Natural killer cell treated with Interleukin-12 subunit alpha and Interleukin-12 subunit beta and Interleukin-15 and Interleukin-18, amount 100 ng/mL, for 72 hours (primary cell): ENCODE measurements at places on chromosomes 6 and 20.

- no peak for DNase-seq
Observed at GRCh38 chr6:136831873-136832562, 9.6 kb downstream of the PEX7 start.

DNA sequence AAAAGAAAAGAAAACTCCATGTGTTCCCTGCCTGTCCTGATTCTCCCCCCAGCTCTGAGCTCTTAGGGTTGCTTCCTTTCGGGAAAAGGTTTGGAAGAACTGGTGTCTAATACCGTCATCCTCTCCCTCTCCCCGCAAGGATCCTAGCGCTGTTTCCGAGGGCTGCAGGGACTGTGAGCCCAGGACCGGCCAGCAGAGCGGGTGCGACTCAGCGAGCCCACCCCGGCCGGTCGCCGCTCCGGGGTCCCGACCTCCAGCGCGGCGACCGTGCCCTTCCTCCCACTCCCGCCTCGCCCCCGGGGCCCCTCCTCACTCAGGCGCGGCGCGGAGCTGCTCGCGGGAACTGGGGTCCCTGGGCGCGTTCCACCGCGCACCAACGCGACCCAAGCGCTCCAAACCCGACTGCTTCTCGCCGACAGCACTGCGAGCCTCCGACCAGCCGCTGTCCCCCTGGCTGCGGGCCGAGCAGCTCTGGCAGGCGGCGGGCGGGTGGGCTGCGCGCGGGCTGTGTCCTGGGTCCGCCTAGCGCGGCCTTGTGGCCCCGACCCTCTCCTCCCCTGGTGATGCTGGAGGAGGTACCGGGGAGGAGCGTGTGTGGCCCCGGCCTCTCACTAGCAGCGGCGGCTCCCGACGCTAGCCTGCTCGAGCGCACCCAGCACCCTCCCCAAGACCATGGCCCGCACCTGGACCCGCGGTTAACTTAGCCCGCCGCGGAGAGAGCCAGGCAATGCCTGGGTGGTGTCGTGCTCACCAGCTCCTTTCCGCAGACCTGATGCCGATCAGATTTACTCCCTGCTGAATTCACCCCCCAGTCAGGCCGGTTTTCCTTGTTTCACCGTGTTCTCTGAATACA lies at the start of gene PLA2G7:
Gene PLA2G7, minus strand, starts transcription at position 509 of the 853 bp plus-strand sequence. CDS start 12,484 bp downstream, outside the sequence.
- no peak for DNase-seq

DNA sequence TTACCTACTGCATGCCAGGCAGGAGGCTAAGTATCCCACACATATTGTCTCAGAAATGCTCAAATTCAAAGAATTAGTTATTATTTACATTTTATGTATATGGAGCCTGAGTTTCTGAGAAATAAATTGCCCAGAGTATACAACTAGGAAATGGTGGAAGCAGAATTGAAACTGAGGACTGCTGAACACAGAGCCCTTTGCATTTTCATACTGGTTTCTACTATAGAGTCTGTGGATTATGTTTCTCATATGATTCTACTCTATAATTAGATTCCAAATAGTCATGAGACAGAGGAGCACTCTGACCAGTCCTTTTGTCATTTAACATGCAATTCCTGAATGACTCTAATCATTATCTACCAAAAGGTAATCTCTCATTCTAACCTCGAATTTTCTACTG lies 254.3 kb downstream of the LMBRD1 start:
- DNase-seq = no peak

GRCh38 chr6:148166339-148166968 lies 176.2 kb upstream of the SASH1 start:
- DNase-seq = no peak

DNA sequence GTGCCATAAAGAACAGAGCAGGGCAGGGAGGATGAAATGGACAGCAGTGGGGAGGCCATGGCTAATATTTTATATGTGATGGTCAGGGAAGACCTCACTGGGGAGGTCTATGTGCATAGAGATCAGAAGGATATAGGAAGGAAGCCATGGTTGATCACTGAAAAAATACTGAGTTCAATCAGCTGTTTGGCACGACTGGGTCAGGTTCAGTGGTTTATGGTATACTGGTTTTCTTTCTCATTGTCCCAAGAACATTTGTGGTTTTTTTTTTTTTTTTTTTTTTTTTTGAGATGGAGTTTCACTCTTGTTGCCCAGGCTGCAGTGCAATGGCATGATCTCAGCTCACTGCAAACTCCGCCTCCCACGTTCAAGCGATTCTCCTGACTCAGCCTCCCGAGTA lies 78.3 kb upstream of the TIAM2 start:
- DNase-seq = no peak

DNA sequence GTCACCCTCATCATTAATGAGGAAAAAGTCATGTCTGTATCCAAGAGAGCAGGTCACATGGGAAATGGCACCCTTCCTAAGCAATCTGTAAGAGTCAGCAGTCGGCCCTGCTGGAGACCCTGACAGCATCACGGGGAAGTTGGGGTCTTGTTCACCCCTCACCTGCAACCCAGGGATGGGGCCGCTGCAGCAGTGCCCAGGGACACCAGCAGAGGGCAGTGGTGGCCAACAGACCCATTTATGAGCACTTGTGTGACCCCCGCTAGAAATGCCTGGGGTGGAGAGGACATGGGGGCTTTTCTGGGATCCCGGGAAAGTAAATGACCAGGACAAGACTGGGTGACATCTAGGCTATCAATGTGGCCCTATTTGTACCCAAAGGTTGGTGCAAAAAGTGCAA lies 35.9 kb downstream of the ANKRD60 start:
- DNase-seq = no peak

GRCh38 chr6:51090343-51090742 lies 271.7 kb downstream of the TFAP2B start:
- no peak for DNase-seq

DNA sequence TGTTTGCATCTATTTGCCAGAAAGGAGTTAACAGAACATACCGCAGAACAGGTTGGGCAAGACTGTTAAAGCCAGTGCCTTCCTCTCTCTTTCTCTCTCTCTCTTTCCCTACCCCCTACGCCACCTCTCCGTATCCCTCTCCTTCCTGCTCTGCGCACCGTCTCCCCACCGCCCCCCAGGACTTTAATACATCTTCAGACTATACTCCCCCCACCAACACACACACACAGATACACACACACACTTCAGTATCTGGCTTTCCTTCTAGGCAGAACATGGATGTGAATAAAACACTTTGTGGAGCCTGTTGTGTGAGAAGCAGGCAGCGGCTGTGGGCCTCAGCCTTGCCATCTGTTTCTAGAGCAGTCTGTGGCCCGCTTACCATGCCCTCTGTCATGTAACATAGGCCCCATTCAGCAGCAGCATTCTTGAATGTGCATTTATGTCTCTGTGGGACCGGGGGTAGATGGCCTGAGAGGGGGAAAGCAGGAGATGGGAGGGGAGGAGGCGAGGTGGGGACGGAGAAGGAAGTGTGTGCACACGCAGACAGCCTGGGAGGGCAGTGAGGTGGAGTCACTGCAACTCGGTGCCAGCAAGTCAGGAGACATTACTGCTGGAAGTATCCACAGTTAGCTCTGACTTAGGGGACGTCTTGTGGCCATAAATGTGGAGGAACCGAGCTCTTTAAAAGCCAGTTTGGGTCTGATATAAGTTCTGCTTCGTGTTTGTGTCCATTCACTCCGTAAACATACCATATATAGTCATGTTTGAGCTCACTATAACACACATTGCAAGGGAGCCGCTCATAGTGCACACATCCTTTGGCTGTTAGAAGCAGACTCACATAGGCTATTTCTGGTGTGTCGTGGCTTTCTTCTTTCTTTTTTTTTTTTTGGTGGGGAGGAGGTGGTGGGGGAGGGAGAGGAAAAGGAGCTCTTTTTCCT lies 38.4 kb downstream of the RREB1 start:
- DNase-seq = no peak

GRCh38 chr20:4413314-4414049 lies 308.2 kb upstream of the PRND start:
- DNase-seq = no peak

GRCh38 chr6:15539722-15540270 lies 123.0 kb downstream of the DTNBP1 start:
- DNase-seq = no peak

- DNase-seq = no peak
Observed at GRCh38 chr20:36344517-36345132, 38.5 kb downstream of the DLGAP4 start.

DNA sequence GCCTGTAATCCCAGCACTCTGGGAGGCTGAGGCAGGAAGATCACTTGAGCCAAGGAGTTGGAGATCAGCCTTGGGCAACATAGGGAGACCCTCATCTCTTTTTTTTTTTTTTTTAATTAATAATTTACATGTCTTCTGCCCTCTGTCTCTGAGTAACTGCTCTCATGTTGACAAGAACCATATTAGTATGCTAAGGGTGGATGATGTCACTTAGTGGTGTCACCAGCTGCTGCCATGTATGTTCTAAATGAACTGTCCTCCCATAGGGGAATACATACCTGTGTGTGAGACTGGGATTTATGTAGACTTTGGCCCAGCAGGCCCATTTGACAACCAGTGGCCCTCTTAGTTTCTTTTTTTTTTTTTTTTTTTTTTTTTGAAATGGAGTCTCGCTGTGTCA lies 65.6 kb downstream of the SCAND1 start:
- no peak for DNase-seq

DNA sequence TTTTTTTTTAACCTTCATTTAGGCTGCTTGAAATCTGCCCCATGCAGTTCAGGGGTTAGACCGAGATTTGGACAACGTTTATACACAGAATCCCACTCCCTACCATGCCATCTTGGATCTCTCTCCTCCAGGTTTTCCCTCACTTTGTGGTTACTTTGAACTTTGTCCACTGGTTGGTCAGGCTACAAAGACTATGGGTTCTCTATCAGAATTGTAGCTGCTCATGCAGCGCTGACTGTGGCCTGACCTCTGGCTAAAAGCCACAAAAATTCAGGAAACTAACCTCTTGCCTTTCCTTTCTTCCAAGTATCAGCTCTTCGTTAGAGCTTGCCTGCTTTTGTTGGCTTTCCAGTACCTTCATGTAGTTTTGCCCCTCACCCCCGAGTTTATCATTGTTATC lies 44.9 kb upstream of the KCNG1 start:
- no peak for DNase-seq

GRCh38 chr20:25254986-25255680 lies 7.2 kb downstream of the PYGB start:
- no peak for DNase-seq

- DNase-seq = no peak
Observed at GRCh38 chr6:142851601-142852000, 93.4 kb downstream of the HIVEP2 start.

DNA sequence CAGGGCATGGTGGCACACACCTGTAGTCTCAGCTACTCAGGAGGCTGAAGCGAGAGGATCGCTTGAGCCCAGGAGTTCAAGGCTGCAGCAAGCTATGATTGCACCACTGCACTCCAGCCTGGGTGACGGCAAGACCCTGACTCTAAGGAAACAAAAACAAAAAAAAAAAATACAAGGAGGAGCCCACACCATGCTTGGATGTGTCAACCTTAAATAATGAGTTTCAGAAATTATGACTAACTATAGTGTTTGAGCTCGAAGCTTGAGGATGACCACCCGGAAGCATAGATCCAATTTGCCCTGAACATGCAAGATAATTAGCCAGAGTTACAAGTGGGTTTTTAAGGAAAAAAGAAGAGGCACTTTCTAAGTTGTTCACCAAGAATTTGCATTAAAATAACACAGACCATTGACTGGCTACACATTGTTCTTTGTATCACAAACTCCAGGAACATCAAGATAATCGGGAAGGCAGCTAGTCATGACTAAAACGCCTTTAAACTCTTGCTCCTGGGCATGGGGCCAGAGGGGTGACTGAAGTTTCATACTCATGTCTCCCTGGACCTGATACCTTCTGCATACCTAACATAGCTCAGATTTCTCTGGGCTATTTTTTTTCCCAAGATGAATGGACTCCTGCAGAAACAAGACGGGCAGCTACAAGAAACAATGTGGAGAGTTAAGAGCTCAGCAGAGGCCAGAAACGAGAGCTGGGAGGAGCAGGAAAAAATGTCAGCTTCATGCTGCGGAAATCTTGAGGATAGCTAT lies 289.6 kb downstream of the PREX1 start:
- DNase-seq = no peak

GRCh38 chr6:95017922-95018321 lies 559.4 kb upstream of the MANEA start:
- DNase-seq = no peak

DNA sequence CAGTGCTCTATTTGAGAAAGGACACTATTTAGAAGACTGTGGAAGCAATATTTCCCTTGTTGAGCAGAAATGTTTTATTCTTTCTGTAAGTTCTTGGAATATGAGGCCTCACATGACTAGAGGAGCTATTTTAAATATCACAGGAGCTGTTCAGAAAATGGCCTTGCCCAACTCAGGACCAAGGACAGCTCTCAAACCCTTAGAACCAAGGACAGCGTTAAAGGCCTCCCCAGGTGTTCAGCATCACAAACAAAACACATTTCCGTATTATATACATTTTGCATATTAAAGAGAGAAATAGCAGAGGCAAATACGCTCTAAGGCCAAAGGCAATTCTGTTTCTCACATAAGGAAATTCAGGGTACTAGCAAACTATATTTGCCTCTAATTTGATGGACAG lies 631.4 kb downstream of the CDH26 start:
- no peak for DNase-seq

GRCh38 chr6:124924333-124924759 lies 37.9 kb upstream of the RNF217 start:
- no peak for DNase-seq

GRCh38 chr6:39420300-39421265 lies 98.1 kb upstream of the KCNK16 start:
- no peak for DNase-seq

DNA sequence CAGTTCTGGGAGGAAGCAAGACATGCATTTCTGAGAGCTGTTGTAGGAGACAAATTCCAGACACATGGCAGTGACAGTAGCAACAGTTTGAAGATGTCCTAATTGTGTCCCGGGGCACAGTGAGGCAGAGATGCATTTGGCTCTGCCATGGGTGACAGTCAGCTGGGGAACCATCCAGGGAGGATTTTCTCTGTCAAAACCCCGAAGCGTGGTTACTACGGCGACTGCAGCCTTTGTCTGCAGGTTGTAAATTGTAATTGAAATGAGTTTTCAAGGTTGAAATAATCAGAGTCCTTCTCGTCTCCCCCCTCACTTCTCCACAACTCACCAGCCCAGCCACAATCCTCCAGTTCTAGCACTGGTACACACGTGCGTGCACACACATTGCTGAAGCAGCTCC lies 100.1 kb downstream of the GRM4 start:
- no peak for DNase-seq

DNA sequence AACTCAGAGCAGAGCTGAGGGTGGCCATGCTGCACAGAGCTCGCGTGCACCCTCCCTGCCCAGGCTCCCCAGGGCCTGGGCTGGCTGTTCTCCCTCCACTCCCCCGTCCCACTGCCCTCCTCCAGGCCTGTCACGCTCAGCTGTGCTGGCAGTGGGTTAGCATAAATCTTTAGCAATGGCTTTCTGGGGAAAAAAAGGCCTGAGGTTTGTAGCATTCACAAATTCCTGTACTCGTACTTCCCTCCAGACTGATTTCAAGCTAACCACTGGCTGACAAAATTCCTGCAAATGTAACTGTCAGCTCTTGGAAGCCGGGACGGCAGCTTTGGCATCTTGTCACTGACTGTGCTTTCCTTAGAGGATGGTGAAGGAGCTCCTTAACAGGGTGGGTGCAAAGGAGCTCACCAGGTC lies 22.3 kb upstream of the SMOC2 start:
- DNase-seq = no peak

- no peak for DNase-seq
Observed at GRCh38 chr6:134177753-134178160, 125.3 kb upstream of the SLC2A12 start.
